ENCODE measurements at places on chromosomes 4 and X. TPM values are rescaled to one million over a fixed set of nuclear protein-coding genes. Genes with fewer than 3 reads are reported as not detected.

GRCh38 chrX:134999469-134999868 lies 8.7 kb downstream of the SMIM10 start:
- DNase-seq: peak; percentile 87
- H3K27me3 ChIP-seq: no peaks in the 10 kb centered on the region
- H3K36me3 ChIP-seq: no peaks in the 10 kb centered on the region
- peak overlapping the region; percentile 43 for H3K27ac ChIP-seq
- peaks cover 13% of the 10 kb centered on the region for H3K4me1 ChIP-seq

- no peaks in the 10 kb centered on the region for H3K36me3 ChIP-seq
- DNase-seq: no peak
- H3K27me3 ChIP-seq: no peaks in the 10 kb centered on the region
- no peak overlapping the region for H3K4me3 ChIP-seq
- no peak overlapping the region for H3K27ac ChIP-seq
Measured at GRCh38 chr4:187798385-187798784, 197.2 kb upstream of the ZFP42 start.

GRCh38 chrX:154595559-154596249 lies 10.8 kb downstream of the CTAG1A start:
- H3K4me3 ChIP-seq: no peak overlapping the region
- H3K36me3 ChIP-seq: no peaks in the 10 kb centered on the region
- no peak overlapping the region for H3K27ac ChIP-seq
- H3K27me3 ChIP-seq: peaks cover 25% of the 10 kb centered on the region

- no peak overlapping the region for H3K27ac ChIP-seq
- H3K4me1 ChIP-seq: no peaks in the 10 kb centered on the region
- H3K36me3 ChIP-seq: no peaks in the 10 kb centered on the region
- DNase-seq: no peak
- H3K27me3 ChIP-seq: no peaks in the 10 kb centered on the region
Measured at GRCh38 chr4:32135642-32136041, 1415.5 kb downstream of the PCDH7 start.

DNA sequence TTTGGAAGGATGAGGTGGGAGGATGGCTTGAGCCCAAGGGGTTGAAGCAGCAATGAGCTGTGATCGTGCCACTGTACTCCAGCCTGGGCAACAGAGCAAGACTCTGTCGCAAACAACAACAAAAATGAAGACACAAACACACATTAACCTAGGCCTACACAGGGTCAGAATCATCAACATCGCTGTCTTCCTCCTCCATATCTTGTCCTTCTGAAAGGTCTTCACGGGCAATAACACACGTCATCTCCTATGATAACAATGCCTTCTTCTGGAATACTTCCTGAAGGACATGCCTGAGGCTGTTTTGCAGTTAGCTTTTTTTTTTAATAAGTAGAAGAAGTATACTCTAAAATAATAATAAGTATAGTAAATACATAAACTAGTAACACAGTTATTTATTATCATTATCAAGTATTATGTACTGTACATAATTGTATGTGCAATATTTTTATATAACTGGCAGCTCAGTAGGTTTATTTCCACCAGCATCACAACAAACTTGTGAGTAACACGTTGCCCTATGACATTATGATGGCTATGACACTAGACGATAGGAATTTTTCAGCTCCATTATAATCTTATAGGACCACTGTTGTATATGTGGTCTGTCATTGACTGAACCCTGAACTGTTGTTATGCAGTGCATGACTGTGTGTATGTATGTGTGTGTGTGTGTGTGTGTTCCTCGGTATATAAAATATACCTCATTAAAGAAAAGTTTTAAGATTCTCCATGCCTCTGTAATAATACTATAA lies 69.2 kb upstream of the MAML3 start:
- no peak overlapping the region for H3K4me3 ChIP-seq
- no peaks in the 10 kb centered on the region for H3K36me3 ChIP-seq
- no peak overlapping the region for H3K27ac ChIP-seq
- no peaks in the 10 kb centered on the region for H3K27me3 ChIP-seq
- DNase-seq: no peak

GRCh38 chr4:87601361-87601760 lies 7.0 kb upstream of the DSPP start:
- peaks cover 4% of the 10 kb centered on the region for H3K27me3 ChIP-seq
- H3K4me3 ChIP-seq: no peak overlapping the region
- no peak overlapping the region for H3K27ac ChIP-seq
- no peaks in the 10 kb centered on the region for H3K4me1 ChIP-seq
- DNase-seq: no peak

DNA sequence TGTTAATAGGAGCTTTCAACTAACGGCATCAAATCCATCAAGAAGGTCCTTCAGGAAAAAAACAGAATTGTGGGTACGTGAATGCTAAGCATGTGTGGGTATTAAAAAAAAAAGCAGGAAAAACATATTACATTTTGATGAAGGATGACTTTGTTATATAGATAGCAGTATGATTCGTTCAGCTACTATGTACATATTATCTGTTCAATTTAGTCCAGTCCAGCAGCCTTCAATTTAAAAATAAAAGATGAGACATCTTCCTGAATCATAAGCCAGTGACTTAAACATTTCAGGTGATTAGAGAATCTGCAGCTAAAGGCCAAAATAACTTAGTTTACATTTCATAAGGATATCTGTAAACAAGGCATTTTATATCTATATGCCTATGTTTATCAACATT lies 63.4 kb downstream of the LCORL start:
- no peaks in the 10 kb centered on the region for H3K27me3 ChIP-seq
- H3K4me1 ChIP-seq: no peaks in the 10 kb centered on the region
- H3K36me3 ChIP-seq: no peaks in the 10 kb centered on the region
- no peak overlapping the region for H3K4me3 ChIP-seq

DNA sequence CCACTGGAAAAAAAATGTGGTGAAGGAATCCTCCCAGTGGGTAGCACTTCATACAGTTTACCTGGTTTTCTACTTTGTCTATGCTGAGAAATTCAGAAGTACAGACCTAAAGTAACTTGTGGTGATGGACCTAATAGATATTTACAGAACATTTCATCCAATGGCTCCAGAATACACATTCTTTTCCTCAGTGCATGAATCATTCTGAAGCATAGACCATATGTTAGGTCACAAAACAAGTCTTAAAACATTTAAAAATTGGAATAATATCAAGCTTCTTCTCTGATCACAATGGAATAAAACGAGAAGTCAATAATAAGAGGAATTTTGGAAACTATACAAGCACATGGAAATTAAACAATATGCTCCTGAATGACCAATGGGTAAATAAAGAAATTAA lies 450.1 kb upstream of the INTU start:
- H3K27me3 ChIP-seq: no peaks in the 10 kb centered on the region
- no peak overlapping the region for H3K4me3 ChIP-seq
- DNase-seq: no peak

GRCh38 chrX:23598575-23598974 lies 68.7 kb upstream of the PRDX4 start:
- H3K4me1 ChIP-seq: no peaks in the 10 kb centered on the region
- no peak for DNase-seq
- no peaks in the 10 kb centered on the region for H3K27me3 ChIP-seq
- H3K4me3 ChIP-seq: no peak overlapping the region
- no peaks in the 10 kb centered on the region for H3K36me3 ChIP-seq

- H3K27me3 ChIP-seq: peaks cover 4% of the 10 kb centered on the region
- DNase-seq: no peak
- H3K36me3 ChIP-seq: no peaks in the 10 kb centered on the region
- no peak overlapping the region for H3K27ac ChIP-seq
- H3K4me3 ChIP-seq: no peak overlapping the region
Measured at GRCh38 chrX:45134315-45134731, 66.4 kb downstream of the DIPK2B start.

- no peaks in the 10 kb centered on the region for H3K36me3 ChIP-seq
- no peak for DNase-seq
- H3K27ac ChIP-seq: no peak overlapping the region
- no peaks in the 10 kb centered on the region for H3K27me3 ChIP-seq
- no peaks in the 10 kb centered on the region for H3K4me1 ChIP-seq
Measured at GRCh38 chrX:98795636-98796035, 1614.4 kb downstream of the PCDH19 start.

GRCh38 chr4:113327494-113327893 lies 278.0 kb downstream of the ANK2 start:
- H3K36me3 ChIP-seq: no peaks in the 10 kb centered on the region
- no peaks in the 10 kb centered on the region for H3K27me3 ChIP-seq
- no peak overlapping the region for H3K27ac ChIP-seq
- no peak for DNase-seq
- no peaks in the 10 kb centered on the region for H3K4me1 ChIP-seq
- no peak overlapping the region for H3K4me3 ChIP-seq

DNA sequence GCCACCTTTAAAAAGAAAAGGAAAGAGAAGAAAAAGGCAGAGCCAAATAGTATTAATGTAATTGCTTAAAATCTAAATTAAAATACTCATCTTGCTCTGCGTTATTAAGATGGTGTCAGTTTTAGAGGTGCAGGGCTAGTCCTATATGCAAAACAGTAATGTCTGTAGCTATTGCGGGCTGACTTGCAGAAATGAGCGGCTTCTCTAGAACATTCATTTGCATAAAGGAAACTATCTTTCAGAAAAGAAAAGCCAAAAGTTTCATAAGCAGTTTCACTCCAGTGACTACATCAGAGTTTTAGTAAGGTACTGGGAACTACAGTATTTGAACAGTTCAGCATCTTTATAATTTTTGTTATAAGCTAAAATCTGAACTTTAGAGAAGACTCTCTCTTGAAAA lies 6.0 kb downstream of the SMAD1 start:
- H3K4me1 ChIP-seq: peaks cover 8% of the 10 kb centered on the region
- H3K36me3 ChIP-seq: no peaks in the 10 kb centered on the region
- H3K27me3 ChIP-seq: no peaks in the 10 kb centered on the region
- no peak overlapping the region for H3K27ac ChIP-seq

- no peaks in the 10 kb centered on the region for H3K4me1 ChIP-seq
- no peaks in the 10 kb centered on the region for H3K27me3 ChIP-seq
- H3K4me3 ChIP-seq: no peak overlapping the region
- no peaks in the 10 kb centered on the region for H3K36me3 ChIP-seq
- no peak for DNase-seq
Measured at GRCh38 chr4:34202154-34202553, 2042.2 kb downstream of the ARAP2 start.

DNA sequence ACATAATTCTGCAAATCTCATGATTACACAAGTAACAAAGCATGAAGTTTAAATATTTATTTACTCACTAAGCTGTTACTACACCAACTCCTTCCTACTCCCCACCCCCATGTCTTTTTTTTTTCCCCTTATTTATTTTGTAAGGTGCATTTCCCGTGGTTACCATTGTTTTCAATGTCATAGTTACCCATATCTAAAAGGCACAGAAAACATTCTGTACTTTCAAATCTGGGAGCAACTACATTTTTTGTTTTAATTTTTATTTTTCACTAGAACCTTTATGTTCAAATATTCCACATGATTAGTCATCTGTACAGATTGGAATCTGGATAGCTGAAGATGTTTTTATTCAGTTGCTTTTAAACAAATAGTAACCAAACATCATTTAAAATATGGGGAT lies 62.8 kb downstream of the PPP3CA start:
- H3K4me3 ChIP-seq: no peak overlapping the region
- H3K27ac ChIP-seq: no peak overlapping the region
- peaks cover 12% of the 10 kb centered on the region for H3K4me1 ChIP-seq
- no peaks in the 10 kb centered on the region for H3K36me3 ChIP-seq

DNA sequence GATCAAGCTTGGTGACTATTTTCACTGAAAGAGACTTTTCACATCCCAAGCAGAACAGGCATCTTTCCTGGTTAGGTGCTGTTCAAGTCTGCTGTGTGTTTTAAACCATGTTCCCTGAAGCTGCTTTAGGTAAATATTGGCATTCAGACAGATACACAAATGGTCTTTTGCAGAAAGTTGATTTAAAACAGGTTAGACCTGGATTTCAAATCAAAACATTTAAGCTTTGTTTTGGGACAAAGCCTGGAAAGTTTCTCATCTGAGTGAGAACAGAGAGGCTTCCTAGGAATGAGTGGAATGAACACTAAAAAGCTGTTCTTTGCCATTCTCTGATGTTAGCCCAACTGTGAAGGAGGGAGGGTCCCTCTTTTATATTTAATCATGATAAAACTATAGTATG lies 10.1 kb downstream of the ANXA3 start:
- H3K4me3 ChIP-seq: no peak overlapping the region
- no peak for DNase-seq
- H3K36me3 ChIP-seq: no peaks in the 10 kb centered on the region

GRCh38 chrX:66021765-66022631 lies 17.9 kb downstream of the VSIG4 start:
- H3K27ac ChIP-seq: no peak overlapping the region
- no peaks in the 10 kb centered on the region for H3K4me1 ChIP-seq
- H3K36me3 ChIP-seq: no peaks in the 10 kb centered on the region
- H3K4me3 ChIP-seq: no peak overlapping the region

GRCh38 chr4:73740353-73740778 lies at the start of gene CXCL8:
TSS of gene CXCL8 (plus strand) at chr4:73740569. CDS start at chr4:73740659, 90 bp downstream.
- peaks cover 15% of the 10 kb centered on the region for H3K4me1 ChIP-seq
- DNase-seq: peak; percentile 67
- H3K4me3 ChIP-seq: no peak within 1 kb of the TSS
- no peaks in the 10 kb centered on the region for H3K36me3 ChIP-seq

GRCh38 chr4:7070729-7071511 lies 3.1 kb upstream of the GRPEL1 start:
- peaks cover 8% of the 10 kb centered on the region for H3K4me1 ChIP-seq
- H3K27ac ChIP-seq: no peak overlapping the region
- no peak overlapping the region for H3K4me3 ChIP-seq
- peaks cover 4% of the 10 kb centered on the region for H3K27me3 ChIP-seq
- no peaks in the 10 kb centered on the region for H3K36me3 ChIP-seq

DNA sequence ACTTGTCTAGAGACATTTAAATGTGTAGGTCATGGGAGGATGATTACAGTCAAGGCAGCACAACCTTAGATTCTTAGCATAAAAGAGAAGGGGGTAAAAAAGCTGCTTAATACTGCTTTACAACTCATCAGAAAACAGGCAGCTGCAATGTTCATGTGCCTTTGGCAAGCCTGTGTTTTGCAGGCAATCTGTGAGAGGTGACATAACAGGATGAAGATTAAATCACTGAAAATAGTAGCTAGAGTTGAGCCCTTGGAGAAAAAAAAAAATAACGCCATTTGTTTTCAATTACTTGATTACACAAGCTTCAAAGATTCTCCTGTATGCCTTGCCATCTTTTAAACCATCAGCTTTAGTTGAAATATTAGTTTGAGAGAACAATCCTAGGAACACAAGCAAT lies 847.6 kb upstream of the LCORL start:
- H3K4me1 ChIP-seq: no peaks in the 10 kb centered on the region
- DNase-seq: no peak
- H3K27me3 ChIP-seq: no peaks in the 10 kb centered on the region
- H3K36me3 ChIP-seq: no peaks in the 10 kb centered on the region

- no peak for DNase-seq
- no peak overlapping the region for H3K4me3 ChIP-seq
- no peaks in the 10 kb centered on the region for H3K36me3 ChIP-seq
- H3K4me1 ChIP-seq: no peaks in the 10 kb centered on the region
Measured at GRCh38 chr4:69689599-69689998, 36.6 kb upstream of the UGT2A1 start.

The NCAPG gene
- 4.0 TPM for total RNA-seq

The GAGE12F gene
- total RNA-seq: not detected

The CASP6 gene
- total RNA-seq: 25.3 TPM

The CPZ gene
- 44.5 TPM for total RNA-seq

The PPP2R3B gene
- 13.4 TPM for total RNA-seq

The LUZP4 gene
- total RNA-seq: not detected

The CLDN34 gene
- total RNA-seq: under 0.01 TPM

The SSX4 gene
- not detected for total RNA-seq

The ZRSR2 gene
- total RNA-seq: 4.1 TPM

The MAP7D2 gene
- under 0.01 TPM for total RNA-seq

The DACH2 gene
- not detected for total RNA-seq

The AMBN gene
- total RNA-seq: not detected

The DNAJB14 gene
- 41.3 TPM for total RNA-seq
